CD4-positive, alpha-beta T cell treated with Interleukin-17A for 1 hour (primary cell): ENCODE measurements at places on chromosomes 6 and 20.

GRCh38 chr6:144007478-144008119, 460 bp downstream of the PLAGL1 start:
- DNase-seq, result no peak

GRCh38 chr6:71621918-71622519, 264.3 kb upstream of the RIMS1 start:
- no peak for DNase-seq

GRCh38 chr20:56843817-56844216, 214.7 kb downstream of the TFAP2C start:
- DNase-seq, result no peak

DNA sequence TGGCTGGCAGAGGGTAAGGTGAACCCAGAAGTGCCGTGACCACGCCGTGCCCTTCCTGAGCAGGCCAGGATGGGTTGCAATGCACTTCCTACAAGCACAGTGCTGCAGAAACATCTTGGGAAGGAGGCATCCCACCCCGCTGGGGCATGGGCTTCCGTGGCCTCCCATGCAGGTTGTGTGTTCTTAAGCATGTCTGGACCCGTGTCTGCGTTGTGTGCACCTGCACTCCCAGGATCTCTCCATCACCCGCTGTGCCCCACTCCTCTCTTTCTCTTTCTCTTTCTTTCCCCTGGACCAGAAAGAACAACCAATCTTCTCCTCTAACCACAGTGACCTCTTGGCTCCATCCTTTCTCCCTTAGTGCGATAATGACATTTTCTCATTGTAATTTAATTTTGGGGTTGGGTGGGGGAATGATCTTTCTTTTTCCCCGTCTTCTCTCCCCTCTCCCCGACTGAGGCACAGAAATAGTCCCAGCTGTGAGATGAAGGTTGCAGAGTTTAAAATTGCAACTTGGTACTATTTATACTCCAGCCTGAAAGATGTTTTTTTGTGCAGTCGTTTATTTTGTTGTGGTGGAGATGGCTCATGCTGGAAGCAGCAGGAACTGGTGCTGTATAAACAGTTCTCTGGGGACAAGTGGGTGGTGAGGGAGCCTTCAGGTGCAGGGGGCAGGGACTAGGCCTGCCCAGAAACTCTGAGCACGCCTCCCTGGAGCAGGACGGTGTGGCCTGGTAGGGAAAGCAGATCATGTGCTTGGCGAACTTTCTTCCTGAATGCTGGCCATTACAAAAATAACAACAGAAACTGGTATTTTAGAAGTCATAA, 20.5 kb downstream of the BCAS4 start:
- DNase-seq, result no peak

DNA sequence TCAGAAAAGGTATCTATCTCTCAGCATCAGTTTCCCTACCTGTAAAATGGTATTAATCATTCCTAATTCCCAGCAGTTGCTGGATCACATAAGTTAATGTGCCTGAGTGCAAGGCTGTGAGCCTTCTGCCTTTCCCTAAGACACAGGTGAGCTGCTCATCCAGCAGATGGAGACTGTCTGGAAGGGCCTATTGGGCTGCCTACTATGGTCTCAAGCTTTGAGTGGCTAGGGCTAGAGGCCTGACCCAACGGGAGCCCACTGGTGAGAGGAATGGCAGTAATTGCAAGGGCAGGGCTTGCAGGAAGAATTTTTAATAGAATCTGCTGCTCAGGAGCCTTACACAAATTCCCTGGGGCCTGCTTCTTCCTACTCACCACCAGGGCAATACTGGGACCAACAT, 4.3 kb downstream of the KHDC1 start:
- no peak for DNase-seq
